Chondrocyte (in vitro differentiated cells): ENCODE measurements at places on chromosomes 6 and 20. TPM values are rescaled to one million over a fixed set of nuclear protein-coding genes. Genes with fewer than 3 reads are reported as not detected.

C20orf202 gene
- not detected in 3 replicates for total RNA-seq

MYMX gene
- total RNA-seq = not detected in 3 replicates

DNA sequence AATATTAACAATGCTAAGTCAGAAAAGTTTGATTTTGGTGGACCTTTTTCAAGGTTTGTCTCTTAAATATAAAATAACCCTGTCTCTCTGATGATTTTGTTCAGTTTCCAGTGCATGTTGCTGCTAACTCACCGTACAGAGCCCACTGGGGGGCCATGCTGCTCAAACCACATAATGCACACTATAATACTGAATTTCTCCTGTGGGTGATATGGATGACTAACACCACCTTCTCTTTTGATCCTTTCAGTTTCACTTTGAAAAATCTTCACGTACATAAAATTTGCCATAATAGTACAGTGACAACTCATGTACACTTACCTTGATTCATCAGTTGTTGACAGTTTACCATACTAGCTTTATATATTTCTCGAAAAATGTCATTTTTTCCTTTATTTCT lies 506.6 kb upstream of the MAN1A1 start:
- no peaks in the 10 kb centered on the region for H3K36me3 ChIP-seq
- peaks cover 3% of the 10 kb centered on the region for H3K4me1 ChIP-seq
- peaks cover 4% of the 10 kb centered on the region for H3K27me3 ChIP-seq
- DNase-seq = no peak

DNA sequence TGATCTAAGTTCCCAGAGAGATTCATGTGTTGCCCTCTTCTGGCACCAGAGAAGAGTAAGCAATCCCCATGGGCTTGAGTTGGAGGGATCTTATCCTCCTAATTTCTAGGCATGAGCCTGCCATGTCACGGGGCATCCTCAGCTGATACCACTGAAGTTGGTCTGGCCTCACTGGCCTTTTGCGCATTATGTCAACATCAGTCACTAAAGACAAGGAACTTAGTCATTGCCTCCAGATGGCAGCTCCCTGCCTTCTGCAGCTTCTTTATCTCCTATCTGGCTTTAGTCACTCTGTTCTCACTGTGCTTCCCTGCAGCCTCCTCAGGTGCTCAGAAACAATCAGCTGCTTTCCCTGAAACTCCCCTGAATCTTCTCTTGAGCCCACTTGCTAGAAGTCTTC lies 312.2 kb downstream of the ADGRG6 start:
- no peaks in the 10 kb centered on the region for H3K4me1 ChIP-seq
- peaks cover 33% of the 10 kb centered on the region for H3K27me3 ChIP-seq
- H3K4me3 ChIP-seq = no peak overlapping the region
- H3K36me3 ChIP-seq = no peaks in the 10 kb centered on the region
- no peak overlapping the region for H3K27ac ChIP-seq
- no peak for DNase-seq

DNA sequence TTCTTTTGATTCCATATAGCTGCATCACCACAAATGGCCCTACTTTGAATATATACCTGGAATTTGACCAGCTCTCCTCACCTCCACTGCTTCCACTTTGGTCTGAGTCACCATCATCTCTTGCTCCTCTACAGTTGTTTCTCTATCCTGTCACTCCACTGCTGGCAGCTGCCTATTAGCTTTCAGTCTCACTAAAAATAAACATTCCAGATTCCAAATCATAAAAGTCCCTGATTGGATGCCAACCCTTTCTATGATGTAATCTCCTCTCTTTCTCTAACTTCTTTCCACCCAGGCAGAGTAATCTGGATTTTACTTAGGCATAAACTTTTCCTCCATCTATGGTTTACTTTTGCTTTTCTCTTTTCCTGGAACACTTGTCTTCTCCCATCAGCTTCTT lies 49.1 kb downstream of the RFPL4B start:
- peak overlapping the region; percentile 19 for H3K27ac ChIP-seq
- peaks cover 4% of the 10 kb centered on the region for H3K4me1 ChIP-seq
- DNase-seq = no peak
- no peak overlapping the region for H3K4me3 ChIP-seq
- no peaks in the 10 kb centered on the region for H3K27me3 ChIP-seq

GRCh38 chr6:166271376-166271765 lies 36.8 kb downstream of the PRR18 start:
- no peak overlapping the region for H3K4me3 ChIP-seq
- H3K4me1 ChIP-seq = peaks cover 5% of the 10 kb centered on the region
- no peak for DNase-seq
- H3K36me3 ChIP-seq = no peaks in the 10 kb centered on the region

- H3K36me3 ChIP-seq = no peaks in the 10 kb centered on the region
- no peak overlapping the region for H3K4me3 ChIP-seq
- H3K27me3 ChIP-seq = no peaks in the 10 kb centered on the region
- H3K4me1 ChIP-seq = peaks cover 11% of the 10 kb centered on the region
- DNase-seq = no peak
- no peak overlapping the region for H3K27ac ChIP-seq
These were observed 507.9 kb upstream of the SOX4 start for GRCh38 chr6:21085643-21086042.

DNA sequence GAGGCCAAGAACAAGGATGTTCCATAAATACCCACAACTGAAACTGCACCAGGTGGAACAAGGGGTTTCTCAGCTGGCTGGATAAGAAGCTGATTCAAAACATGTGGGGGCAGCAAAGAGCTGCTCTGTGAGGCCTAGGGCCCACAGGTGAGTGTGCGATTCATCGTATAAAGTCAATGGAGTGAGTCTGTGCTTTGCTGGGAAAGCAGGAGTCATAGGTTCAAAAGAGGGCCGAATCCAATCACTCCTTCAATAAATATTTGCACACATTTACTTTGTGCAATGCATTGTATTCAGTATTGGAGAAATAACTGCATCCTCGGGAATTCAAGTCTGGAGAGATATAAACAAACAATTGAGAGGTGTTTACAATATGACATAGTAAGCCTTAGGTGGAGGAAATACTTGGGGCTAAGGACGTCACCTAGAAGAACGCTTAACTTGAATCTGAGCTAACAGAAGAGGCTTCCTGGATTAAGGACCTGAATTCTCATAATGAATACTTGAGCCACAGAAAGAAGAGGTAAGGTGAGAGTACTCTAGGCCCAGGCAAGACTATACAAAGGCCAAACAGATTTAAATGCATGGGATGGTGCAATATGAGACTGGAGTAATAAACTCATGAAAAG lies 83.7 kb upstream of the TMEM30A start:
- no peak for DNase-seq
- H3K27ac ChIP-seq = no peak overlapping the region
- no peak overlapping the region for H3K4me3 ChIP-seq
- no peaks in the 10 kb centered on the region for H3K4me1 ChIP-seq
- no peaks in the 10 kb centered on the region for H3K27me3 ChIP-seq
